IMR-90 (cell line): ENCODE measurements at places on chromosomes 7 and 10. TPM values are rescaled to one million over a fixed set of nuclear protein-coding genes. Genes with fewer than 3 reads are reported as not detected.

DNA sequence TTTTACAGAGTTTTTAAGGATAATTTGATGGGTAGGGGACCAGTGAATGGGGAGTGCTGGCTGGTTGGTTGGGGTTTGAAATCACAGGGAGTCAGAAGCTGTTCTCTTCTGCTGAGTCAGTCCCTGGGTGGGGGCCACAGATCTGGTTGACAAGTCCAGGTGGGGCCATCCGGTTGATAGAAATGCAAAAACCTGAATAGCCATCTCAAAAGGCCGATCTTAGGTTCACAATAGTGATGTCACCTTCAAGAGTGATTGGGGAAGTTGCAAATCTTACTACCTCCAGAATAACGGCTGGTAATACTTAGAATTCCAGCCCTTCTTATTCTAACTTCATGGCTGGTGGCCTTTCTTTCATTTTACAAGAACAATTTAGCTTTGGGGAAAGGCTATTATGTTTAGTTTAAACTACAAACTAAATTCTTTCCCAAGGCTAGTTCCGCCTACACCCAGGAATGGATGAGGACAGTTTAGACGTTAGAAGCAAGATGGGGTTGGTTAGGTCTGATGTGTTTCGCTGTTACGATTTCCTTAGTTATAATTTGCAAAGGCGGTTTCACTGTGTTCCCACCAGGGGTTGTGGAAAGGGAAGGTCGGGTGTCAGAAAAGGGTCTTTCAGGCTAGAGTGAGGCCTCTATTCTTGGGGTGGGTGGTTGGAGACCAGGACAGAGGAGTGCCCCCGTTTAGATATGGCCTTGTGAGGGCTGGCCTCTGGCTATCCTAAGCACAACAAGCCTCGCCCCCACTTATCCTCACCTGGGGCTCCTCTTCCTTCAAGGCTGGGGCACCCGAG, 27.4 kb downstream of the IFT22 start:
- no peak for DNase-seq

- DNase-seq, result no peak
These were observed 35.8 kb downstream of the VWA2 start for GRCh38 chr10:114274616-114275453.

GRCh38 chr10:633279-634245, 55.9 kb downstream of the DIP2C start:
- no peak for DNase-seq

GRCh38 chr7:139011373-139011772, 24.5 kb downstream of the ZC3HAV1L start:
- DNase-seq, result no peak

GRCh38 chr7:71311576-71311975, 179.6 kb downstream of the GALNT17 start:
- DNase-seq, result no peak

Gene CYTH3
- total RNA-seq, result 14.2 TPM in 2 replicates

Gene TASOR2
- 53.6 and 64.7 TPM in 2 replicates for total RNA-seq

Gene OGA
- total RNA-seq, result 62.9 and 89.7 TPM in 2 replicates

DNA sequence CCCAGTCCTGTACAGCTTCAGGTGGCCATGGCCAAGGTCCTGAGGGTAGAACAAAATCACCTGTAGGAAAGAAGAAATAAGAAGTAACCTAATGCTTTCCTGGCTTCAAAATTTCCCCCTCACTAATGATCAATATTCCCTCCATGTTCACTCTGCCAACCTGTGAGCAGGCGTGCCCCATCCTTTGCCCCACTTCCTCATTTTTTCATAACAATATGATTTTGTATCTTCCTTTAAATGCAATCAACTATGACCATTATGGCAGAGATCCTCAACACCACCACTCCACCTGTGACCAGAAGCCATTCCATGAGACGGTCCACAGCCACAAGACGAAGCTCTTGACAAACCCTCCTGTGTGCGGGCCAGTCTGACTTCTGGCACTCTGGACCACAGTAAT, 7.0 kb downstream of the MSS51 start:
- DNase-seq, result no peak

DNA sequence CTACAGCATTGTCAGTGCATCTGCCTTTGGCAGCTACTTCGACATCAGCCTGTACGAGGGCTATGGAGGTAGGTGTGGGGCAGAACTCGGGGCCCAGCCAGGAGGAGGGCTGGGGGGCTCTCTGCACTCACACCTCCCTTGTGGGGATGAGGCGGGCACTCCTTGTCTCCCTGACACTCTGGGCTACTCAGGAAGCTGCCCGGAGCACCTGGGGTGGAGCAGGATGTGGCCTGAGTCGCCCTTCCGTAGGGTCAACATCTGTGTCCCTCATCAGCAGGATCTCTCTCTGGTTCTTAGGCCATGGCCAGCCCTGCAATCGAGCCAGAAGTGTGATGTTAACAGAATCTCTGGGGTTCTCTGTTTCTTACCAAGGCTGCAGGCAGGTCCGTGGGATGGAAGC, 40.2 kb downstream of the C10orf105 start:
- no peak for DNase-seq

- peak; percentile 55 for DNase-seq
These were observed 153.7 kb downstream of the FAM107B start for GRCh38 chr10:14621037-14621436.

Gene PON3
- not detected in 2 replicates for total RNA-seq

GRCh38 chr10:64115471-64115870, 594.3 kb downstream of the REEP3 start:
- no peak for DNase-seq

DNA sequence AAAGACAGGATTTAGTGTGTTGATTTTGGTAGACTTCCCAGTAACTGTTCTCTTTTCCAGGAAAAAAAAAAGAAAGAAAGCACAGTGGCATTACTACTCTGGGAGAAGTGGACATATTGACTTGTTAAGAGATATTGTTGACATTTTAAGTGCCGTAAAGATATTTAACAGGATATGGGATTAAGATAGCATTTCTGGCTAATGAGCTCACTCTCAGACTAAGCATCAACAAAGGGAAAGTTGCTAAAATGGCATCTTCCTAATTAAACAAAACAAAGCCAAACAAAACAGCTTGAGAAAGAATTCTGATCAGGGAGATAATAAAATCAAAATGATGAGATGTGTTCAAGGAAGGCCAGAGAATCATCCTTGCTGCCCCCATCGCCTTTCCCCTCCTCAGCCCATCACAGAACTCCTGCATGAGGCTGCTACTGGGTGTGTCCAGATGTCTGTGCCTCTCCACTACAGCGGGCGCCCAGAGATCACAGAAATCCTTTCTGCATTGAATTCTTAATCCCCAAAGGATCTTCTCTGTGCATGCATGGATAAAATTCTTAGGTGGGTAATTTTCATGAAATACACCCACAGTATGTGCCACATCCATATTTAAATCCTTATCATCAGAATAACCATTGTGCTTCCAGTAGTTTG, 270.5 kb downstream of the POU6F2 start:
- no peak for DNase-seq

- no peak for DNase-seq
These were observed 252.1 kb upstream of the SLC26A5 start for GRCh38 chr7:103698064-103698463.

Gene WDFY4
- total RNA-seq, result not detected in 2 replicates

Gene FFAR4
- not detected in 2 replicates for total RNA-seq

DNA sequence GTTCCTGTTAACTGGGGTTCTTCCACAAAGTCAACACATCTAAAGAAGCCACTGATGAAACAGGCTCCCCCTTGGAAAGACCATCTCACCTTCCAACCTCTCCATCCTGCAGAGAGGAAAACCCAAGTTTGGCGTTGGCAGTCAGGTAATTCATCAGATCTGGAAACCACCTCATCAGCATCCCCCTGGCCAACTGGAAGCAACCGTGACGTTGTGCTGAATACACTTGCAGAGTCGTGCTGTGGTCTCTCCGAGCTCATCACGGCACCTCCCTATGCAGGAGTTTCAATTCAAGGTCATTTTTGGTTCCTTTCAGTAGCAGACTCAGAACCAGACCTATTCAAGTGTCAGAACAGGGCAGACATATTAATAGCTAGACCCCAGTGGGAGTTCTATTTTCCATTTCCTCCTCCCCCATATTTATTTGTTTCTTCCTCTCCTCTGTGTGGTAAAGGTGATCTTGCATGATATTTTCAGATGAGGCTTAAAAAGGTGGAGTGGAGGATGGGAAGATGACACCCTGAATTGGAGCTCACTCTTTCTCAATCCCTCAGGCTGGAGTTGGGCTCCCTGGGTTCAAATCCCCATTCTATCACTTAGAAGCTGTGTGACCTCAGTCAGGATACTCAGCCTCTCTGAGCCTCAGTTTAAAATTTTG, 149.1 kb upstream of the ADO start:
- no peak for DNase-seq

Gene EVX1
- not detected in 2 replicates for total RNA-seq

GRCh38 chr7:113071465-113071864, 15.2 kb downstream of the GPR85 start:
- peak; percentile 33 for DNase-seq

DNA sequence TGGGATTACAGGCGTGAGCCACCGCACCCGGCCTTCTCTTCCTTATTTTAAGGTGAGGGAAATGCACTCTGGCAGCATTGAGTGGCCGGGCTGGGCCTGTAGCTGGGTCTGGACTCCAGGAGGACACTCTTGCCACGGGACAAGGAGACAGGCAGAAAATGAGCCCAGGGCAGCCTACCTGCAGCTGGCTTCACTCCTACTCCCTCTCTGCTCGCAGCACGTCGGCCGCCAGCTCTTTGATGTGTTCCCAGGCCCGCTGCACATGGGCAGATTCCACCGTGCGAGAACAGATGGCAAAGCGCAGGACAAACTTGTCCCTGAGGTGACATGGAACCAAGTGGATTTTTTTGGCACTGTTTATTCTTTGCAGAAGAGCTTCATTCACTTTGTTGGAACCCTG, 12.9 kb upstream of the FIGNL1 start:
- no peak for DNase-seq

Gene ANKRD16
- total RNA-seq, result 3.3 and 5.7 TPM in 2 replicates

DNA sequence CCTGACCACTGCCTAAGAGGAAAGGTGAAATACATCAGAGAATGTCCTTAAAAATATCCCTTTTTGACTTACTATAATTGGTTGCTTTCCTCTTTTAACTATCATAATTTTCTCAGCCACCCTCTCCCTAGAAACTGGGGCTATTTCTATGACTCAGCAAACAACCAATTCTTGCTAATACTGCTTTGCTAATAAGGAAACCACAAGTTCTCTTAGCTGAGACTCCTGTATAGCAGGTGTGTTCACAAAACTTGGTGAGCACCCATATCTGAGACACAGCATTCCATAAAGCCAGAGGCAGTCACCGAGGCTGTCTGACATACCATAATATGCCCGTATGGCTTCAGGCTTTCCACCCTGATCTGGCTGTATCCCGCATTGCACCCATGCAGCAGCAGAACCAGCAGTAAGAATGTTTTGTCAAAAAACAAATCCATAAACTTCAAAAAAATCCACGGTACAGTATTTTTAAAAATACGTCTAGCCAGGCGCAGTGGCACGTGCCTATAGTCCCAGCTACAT, 191.7 kb upstream of the C7orf33 start:
- no peak for DNase-seq

DNA sequence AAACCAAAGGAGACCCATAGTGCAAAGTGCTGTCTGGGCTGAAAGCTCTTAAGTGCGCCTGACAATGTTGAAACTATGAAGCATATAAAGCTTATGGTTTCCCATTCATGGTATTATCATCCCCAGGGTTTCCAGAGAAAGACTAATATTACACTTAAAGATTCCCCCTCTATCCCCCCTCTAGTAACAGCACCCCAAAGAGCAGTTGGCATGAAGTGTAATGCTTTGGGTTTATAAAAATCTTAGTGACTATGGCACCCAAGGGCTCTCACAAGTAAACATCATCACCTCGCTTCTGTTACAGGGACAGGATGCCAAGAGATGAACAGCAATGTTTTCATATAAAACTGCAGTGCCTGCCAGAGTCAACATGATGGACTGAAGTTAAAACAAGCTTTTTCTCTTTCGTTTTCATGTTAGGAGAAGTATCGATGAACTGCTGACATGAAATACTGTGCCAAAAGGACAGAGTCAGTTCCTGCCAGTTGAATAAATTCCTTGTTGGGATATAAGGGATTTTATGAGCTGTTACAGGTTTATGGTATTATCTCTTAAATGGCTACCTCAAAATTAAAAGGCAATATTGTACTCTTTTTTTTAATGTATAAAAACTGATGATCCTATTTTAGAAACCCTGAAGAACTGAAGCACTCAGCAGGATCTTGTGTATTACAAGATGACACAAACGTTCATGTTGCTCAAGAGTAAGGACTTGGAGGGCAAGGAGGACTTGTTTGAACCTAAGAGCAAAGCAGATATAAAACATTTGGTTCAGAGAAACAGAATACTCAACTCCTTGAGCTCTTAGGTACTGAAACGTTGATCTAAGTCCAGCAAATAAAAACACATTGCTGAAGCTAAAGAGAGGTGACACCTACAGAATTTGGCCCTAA, 203.7 kb upstream of the IMMP2L start:
- DNase-seq, result peak; percentile 28

DNA sequence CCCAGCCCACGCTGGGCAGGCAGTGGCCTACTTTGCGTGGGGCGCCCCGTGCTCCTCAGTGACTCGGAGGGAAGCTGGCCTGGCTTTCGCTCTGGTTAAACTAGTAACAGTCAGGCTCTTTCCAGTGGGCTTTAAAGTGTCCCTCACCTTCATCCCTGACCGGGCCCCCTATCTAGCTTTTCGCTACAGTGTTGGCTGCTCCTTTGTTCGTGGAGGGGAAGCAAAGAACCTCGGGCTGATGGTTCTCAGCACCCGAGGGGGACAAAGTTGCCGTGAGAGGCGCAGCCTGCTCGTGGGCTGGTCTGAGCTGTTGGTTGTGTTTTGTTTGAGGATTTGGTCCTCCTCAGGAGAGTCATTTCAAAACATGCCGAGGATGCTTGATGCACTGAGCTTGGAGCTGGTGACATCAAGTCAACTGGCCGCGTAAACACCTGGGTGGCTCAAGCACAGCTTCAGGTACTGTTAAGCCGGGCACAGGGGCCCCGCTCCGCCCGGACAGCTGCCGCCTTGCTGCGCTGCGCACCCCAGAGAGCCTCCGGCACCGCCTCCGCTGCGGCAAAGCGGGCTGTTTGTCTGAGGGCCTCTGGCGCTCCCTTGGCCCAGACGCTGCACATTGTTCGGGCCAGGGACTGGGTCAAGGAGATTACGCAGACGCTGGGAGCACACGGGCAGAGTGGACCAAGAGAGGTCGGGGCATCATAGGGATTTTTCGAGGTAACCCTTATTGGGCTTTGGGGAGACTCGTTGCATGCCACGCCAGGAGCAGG, 1.6 kb downstream of the DLX6 start:
- no peak for DNase-seq

Gene CABCOCO1
- total RNA-seq, result under 0.01 and 0.18 TPM in 2 replicates

Gene CRYGN
- total RNA-seq, result not detected in 2 replicates

Gene FKBP6
- not detected in 2 replicates for total RNA-seq

- DNase-seq, result no peak
These were observed 341.6 kb upstream of the KCND2 start for GRCh38 chr7:119931230-119931824.

Gene HOGA1
- 0.36 and 0.56 TPM in 2 replicates for total RNA-seq

Gene TMEM72
- not detected in 2 replicates for total RNA-seq

GRCh38 chr10:75606203-75606779, 174.9 kb downstream of the LRMDA start:
- DNase-seq, result no peak
